Mesenchymal stem cell (in vitro differentiated cells and primary cell): ENCODE measurements at places on chromosomes 7 and 10.
A peak's percentile ranks its signal among the peaks of the same experiment; 100 is the strongest.

DNA sequence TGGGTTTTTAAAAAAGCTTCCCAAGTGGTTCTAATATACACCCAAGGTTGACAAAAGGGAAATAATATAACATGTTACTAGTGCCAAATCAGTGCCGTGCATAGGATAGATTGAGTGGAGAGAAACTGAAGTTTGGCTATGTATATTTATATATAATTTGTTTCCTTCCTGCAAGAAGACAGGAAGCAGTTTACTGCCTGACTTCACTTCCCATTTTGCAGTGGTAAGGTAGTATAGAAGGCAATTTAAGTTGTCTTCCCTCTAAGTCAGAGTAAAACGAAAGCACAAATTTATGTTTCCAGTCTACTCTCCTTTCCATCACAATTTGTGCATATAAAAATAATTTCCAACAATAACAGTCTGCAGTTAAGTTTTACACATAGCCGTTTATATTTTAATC lies 3.4 kb upstream of the HYCC1 start:
- DNase-seq: no peak
- H3K27me3 ChIP-seq: no peaks in the 10 kb centered on the region

- no peaks in the 10 kb centered on the region for H3K27me3 ChIP-seq
- no peaks in the 10 kb centered on the region for H3K36me3 ChIP-seq
- peak; percentile 26 for DNase-seq
Observed at GRCh38 chr10:112663234-112664125, 216.5 kb downstream of the VTI1A start.

DNA sequence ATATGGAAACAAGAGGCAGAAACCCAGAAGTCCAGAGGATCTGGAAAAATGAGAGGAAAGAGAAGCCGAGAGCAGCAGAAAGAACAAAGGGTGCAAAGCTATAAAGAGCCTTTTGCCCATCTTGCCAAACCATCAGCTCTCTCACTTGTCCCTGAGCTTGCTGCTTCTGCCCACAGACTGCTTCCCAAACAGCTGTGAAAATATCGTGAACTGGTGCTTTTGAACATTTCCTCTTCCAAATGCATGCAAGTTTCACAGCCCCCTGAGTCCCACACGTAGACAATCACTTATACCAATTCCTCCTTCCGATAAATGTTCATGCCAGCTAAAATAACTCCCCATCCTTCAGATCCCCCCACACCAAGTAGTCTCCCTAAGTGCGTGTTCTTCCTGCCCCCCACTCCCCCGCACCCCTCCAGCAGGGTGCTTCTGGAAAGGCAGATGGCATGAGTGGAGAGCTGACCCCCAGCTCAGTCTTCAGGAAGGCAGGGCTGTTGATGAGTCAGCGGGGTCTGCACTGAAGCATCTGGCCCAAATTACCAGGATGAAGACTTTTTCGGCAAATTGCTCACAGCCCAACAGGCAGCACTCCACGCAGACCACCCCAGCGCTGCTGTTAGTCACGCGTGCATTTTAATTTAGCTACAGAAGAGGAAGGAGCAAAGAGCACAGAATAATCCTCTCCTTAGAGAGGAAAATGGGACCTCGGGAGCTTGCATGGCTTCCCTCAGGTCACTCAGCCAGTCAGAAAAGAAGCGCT lies 76.1 kb upstream of the KCNMA1 start:
- no peak for DNase-seq
- H3K4me1 ChIP-seq: peaks cover 7% of the 10 kb centered on the region
- H3K27me3 ChIP-seq: no peaks in the 10 kb centered on the region
- peak overlapping the region; percentile 23 for H3K4me3 ChIP-seq

GRCh38 chr7:74356589-74357315 lies 67.5 kb downstream of the CLIP2 start:
- peak; percentile 67 for DNase-seq
- no peaks in the 10 kb centered on the region for H3K27me3 ChIP-seq
- peaks cover 53% of the 10 kb centered on the region for H3K36me3 ChIP-seq
- no peak overlapping the region for H3K4me3 ChIP-seq
- H3K27ac ChIP-seq: no peak overlapping the region
